ENCODE measurements at places on chromosomes 6 and 20.
A peak's percentile ranks its signal among the peaks of the same experiment; 100 is the strongest.

DNA sequence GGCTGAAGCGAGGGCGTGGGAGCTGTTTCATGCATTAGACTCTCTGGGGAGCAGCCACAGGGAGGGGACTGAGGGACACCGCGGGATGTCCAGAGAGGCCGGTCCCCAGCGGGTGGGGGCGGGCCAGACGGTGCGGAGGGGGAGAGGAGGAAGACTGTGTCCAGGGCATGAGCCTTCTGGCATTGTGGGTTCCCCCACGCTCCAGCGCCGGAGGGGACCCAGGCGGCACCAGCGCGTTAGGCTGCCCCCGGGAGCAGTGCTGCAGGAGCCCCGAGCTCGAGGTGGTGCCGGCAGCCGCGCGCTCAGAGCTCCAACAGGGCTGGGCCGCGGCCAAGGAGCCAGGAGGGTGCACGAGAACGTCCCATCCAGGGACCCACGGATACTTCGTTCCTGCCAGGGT, 14.4 kb downstream of the SLC22A3 start:
- DNase-seq = no peak

DNA sequence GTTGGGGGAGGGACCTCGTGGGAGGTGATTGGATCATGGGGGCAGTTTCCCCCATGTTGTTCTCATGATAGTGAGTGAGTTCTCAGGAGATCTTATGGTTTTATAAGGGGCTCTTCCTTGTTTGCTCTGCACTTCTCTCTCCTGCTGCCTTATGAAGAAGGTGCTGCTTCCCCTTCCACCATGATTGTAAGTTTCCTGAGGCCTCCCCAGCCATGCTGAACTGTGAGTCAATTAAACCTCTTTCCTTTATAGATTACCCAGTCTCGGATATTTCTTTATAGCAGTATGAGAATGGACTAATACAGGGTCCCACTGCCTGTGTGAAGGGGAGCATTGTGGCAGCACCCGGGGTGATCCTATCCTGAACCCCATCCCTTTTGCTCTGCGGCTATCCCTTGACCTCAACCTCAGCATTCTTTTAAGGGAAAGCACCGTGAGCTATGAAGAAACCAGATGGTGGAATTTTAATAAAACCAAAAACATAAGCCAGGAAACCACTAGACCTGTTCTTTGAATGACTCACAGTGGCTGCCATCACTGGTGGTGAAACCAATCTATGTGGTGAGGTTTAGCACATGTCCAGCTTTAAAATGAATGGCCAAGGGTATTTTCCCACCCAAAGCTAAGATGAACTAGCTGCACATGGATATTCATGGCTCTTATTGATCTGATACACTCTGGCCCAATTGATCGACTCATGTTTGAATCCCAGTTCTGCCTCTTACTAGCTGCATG, 62.2 kb downstream of the ZDHHC14 start:
- DNase-seq = no peak

DNA sequence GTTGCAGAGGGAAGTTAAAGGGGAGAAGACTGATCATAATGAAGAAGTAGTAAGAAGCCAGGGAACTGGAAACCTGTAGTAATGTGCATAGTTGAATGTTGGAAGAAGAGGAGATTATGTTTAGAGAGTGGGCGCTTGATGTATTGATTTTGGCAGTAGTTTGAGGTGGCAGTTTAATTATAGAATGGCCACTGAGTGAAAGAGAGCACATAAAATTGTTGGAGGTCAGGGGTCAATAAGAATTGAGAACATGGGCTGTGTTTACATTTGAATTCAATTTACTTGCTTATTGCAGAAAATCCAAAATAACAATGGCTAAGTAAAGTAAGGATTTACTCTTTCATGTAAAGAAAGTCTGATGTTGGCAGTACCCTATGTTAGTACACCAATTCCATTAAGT, 15.7 kb downstream of the VTA1 start:
- no peak for DNase-seq

DNA sequence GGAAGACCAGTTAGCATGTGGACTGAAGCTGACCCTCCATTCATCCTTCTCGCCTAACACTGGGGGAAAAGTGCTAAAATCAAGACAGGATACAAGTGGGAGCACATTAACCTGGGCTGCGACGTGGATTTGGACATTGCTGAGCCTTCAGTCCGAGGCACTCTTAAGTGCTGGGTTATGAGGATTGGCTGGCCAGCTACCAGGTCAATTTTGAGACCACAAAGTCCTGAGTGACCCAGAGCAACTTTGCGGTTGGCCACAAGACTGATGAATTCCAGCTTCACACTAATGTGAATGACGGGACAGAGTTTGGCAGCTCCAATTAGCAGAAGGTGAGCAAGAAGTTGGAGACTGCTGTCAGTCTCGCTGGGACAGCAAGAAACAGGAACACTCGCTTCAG, 20.7 kb downstream of the FUCA2 start:
- DNase-seq = no peak

DNA sequence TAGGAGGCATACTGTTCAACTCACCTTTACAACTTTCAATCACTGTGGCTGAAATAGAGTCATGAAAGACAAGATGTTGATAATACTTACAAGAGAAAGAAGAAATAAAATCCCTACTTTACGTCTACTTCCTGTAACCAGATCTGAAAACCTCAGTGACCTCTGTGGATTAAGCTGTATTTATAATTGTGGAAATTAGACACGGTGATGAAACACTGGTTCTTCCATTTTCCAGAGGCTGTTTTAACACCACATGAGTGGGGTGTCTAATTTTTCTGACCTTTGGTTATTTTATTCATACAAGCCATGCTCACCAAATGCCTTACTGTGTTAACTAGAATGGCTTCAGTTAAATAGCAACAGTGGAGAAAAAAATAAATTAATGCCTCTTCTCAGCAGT, 58.5 kb upstream of the HIVEP1 start:
- no peak for DNase-seq

DNA sequence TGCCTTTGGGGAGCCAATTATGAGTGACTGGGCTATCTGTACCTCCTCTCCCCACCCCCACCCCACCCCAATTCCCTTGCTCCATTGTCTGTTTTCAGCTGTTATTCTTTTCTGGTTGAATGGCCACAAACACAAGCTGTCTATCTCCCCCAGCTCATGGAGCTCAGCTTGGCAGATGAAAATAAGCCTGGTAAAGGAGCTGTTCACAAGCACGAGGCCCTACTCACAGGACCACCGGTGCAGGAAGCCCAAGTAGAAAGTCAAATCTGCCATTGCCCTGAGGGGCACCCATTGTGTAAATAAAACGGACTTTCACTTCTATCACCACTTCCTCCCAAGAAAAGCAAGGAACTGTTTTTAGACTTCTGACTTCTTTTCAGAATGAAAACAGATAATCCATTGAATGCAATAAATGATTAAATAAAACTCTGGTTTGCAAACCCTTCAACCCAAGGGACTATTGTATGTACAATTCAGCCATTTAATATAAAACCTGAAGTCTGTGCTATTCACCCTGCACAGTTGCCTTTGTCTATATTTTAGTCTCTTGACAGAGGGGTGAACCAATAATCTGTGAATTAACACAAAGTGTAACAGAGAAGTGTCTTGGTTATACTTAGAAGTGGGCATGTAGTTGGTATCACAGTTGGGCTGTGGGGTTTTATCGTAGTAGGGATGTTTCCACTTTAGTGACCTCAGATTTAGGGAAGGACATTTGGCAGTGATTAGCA, 27.7 kb downstream of the RIPOR2 start:
- DNase-seq = no peak

GRCh38 chr6:169816975-169817374, 65.6 kb downstream of the ERMARD start:
- no peak for DNase-seq

DNA sequence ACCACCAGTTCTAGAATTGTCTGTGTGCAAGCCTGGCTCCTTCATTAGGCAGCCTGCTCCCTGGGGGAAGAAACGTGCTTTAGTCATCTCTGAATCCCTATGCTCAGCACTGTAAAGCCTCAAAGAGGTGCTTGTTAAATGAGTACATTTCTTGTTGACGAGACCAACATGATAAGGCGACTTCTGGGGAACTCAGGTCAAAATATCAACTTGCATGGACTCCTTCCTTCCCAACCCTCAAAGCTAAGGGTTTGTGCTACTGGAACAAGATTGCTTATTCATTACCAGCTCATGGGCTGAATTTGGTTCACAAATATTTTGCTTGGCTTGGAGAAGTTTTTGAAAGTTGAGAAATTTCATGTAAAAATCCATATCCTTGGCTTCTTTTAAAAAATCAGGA, 10.6 kb downstream of the KCNG1 start:
- no peak for DNase-seq

- DNase-seq = no peak
Observed at GRCh38 chr6:54865091-54865631, 18.6 kb downstream of the FAM83B start.

- DNase-seq = no peak
Observed at GRCh38 chr6:168209420-168209819, 110.2 kb downstream of the DACT2 start.

DNA sequence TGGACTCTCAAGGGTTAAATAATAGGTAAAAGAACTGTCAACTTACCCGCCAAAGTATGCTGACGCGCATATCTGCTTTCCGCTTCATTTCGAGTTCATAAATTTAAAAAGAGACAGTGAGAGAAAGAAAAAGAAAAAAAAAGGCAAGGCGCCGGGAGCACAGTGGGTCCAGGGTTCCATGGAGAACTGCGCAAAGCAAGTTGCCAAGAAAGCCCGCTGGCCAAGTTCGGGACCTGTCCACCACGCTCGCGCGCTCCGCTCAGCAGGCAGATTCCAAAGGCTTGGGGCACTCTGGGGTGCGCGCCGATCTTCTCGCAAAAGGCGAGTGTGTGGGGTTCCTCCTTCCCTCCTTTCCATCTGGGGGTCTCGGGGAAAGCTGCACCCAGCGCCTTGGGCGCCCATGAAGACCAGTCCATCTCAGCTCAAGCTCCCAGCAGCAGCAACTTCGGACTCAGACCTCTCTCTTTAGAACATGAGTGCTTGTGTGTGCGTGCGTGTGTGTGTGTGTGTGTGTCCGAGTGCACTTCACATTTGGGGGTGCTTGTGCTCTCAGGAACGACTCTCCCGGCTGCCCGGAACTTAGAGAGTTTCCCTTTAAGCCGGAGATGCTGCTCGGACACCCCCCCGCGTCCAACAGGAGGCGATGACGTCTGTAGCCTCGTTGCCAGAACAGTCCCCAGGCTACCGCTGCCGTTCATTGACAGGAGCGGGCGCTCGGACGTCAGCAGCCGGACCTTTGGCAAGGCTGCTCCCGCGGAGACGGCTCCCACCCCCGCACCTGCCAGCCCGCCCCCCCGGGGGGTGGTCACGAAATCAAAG, 180.0 kb downstream of the TBXT start:
- no peak for DNase-seq

DNA sequence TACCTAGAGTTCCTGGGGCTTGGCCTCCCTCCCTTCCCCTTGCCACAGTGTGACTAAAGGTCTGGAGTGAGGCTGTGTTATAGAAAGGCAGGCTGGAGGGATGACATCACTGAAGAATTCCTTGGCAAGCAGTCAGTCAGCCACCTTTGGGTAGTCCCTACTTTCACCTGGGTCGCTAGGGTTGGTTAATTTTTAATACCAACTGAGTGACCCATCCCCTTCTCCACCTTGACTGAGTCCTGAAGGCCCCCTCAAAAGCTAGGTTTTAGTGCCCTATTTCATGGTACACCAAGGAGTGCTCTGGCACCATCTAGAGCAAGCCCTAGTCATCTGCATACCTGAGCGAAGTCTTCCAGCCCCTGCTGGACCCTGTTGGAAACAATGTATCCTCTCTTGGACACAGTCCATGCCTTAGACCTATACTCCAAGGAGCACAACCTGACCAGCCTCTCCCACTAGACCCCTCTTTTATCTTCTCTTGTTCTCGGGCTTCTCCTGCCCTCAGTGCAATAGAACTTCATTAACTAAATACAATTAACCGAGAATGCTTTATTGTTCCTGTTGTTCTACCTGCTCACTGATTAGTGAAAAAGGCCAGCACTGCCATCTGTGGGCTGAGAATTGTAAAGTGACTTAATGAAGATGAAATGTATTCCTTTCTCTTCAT, 44.6 kb downstream of the RIN2 start:
- no peak for DNase-seq

- no peak for DNase-seq
Observed at GRCh38 chr6:41100871-41101287, 28.1 kb downstream of the NFYA start.

DNA sequence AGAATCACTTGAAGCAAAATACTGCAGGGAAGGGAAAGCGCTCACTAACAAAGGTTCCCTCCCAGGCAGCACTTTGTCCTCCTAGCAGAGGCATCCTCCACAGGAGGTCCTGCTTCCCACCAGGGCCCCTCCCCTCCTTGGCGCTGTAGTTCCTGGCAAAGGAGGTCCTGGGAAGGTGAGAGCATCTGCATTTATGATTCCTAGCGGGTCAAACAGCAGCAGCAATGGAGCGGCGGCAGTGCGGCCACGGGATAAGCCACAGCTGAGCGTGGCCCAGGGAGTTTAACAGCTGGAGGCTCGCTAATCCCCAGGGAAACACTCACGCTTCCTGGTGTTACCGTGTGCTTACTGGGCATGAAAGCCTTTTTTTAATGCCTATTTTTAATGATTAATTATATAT, 185.8 kb downstream of the TTLL2 start:
- DNase-seq = no peak

GRCh38 chr6:40713002-40713719, 126.0 kb upstream of the LRFN2 start:
- no peak for DNase-seq

- no peak for DNase-seq
Observed at GRCh38 chr6:121510568-121511177, 75.2 kb downstream of the GJA1 start.

DNA sequence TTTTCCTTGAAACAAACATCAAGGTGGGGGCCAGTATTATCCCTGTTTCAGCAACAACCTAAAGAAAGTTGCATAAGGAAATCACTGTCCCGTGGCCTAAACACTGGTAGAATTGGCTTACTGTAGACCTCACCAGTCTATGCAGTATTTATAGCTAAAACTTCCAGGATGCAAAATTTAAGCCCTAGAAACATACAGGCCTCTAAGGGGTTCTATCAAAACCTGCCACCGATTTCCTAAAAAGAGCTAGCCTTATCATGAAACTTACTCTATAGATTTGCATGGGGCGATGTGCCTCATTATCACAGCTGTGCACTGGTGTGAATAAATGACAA, 84.3 kb upstream of the FOXQ1 start:
- no peak for DNase-seq

GRCh38 chr6:55974688-55975087, 99.3 kb upstream of the BMP5 start:
- DNase-seq = no peak

DNA sequence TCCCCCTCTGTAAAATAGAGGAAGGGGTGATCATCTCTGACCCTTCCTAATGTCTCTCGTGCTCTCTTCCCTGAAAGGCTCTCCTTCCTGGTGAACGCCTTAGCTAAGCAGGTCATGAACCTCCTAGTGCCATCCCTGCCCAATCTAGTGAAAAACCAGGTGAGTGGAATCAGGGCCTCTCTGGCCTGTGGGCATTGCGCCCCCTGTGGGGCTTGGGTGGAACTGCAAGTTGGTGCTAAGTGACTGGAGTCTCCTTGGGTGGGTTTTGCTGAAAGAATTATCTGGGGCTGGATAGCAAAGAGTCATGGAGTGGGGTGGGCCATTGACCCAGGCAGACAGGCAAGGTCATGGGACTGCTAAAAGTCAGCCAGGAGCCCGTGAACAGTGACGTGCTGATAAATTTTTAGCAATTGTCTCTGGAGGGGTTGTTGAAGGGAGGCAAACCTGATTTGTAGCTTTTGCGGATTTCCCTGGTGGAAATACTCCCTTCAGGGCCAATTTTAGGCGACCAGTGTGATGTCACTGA, 8.9 kb downstream of the BPIFB1 start:
- DNase-seq = peak; percentile 36

All from stimulated activated CD8-positive, alpha-beta memory T cell treated with anti-CD3 and anti-CD28 coated beads, Interleukin-7, amount 100 ng/mL, for 4 hours (primary cell).